WTC11 (cell line): ENCODE measurements at places on chromosomes 6 and 20.

GRCh38 chr20:55172310-55173002 lies 697.1 kb downstream of the DOK5 start:
- no peak for DNase-seq

DNA sequence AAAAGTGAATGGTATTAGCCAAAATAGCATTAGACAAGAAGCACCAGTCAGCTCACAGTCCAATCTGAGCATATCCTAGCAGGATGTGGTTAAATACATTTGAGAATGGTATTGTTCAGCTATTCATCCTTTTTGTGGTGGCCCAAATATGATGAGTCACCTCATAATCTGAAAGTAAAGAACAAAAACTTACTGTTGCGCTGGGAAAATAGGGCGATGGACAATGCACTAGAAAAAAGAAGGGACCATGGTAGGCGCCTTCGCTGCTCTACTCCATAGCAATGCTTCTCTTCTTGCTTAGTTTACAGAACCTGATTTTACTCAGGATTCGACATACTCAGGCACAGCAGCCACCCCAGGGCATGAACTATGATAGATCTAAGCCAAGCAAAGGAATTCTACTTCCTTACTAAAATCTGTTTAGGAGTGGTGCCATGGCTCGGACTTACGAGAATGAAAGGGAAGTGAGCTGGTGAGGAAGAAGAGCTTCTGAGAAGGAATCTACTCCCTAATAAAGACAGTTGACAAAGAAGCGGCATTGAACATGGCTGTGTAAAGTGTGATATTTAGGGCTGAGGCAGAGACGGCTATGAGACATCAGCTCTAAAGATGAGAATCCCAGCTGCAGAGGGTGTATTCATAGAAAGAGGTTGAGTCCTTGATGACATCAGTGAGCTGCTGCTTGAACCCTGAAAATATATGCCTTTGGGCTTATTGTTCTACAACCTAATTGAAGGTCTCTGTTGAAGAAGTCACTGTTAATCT lies 16.6 kb upstream of the FBXO9 start:
- no peak for DNase-seq

- no peak for DNase-seq
These were observed 170.6 kb downstream of the IBTK start for GRCh38 chr6:82076916-82077315.

DNA sequence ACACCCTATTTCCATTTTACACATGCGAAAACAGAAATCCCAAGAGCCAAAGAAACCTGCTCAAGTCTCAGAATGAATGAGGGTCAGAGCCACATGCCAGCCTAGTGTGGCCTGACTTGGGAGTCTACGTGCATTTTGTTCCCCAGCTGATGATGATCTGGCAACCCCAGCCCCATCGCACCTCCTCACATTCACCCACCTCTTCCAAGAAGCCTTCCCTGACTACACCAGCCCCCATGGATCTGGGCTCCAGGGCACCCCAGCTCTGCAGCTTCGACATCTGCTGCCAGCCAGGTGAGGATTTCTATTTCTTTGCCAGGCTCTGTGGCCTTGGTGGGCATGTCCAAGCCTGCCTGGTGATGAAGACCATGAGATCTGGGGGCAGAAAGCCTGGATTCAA lies 41.0 kb downstream of the ANGPT4 start:
- no peak for DNase-seq

- no peak for DNase-seq
These were observed 364.1 kb downstream of the ARHGAP18 start for GRCh38 chr6:129345890-129346289.

GRCh38 chr6:157552081-157552747 lies 171.2 kb downstream of the ZDHHC14 start:
- peak; percentile 83 for DNase-seq

- peak; percentile 40 for DNase-seq
These were observed 123.8 kb upstream of the MTHFD1L start for GRCh38 chr6:150741633-150742200.

GRCh38 chr20:34581341-34582184 lies 23.0 kb downstream of the MAP1LC3A start:
- no peak for DNase-seq
